Camera-type eye (tissue), 1 donor: ENCODE measurements at places on chromosomes 7 and 10. TPM values are rescaled to one million over a fixed set of nuclear protein-coding genes. Genes with fewer than 3 reads are reported as not detected.

The TRIM74 gene
- total RNA-seq: not detected

The AQP1 gene
- 75.8 TPM for total RNA-seq

The C7orf33 gene
- 3.6 TPM for total RNA-seq

The SUN3 gene
- not detected for total RNA-seq

The PSMC2 gene
- 114 TPM for total RNA-seq

The CASD1 gene
- 95.9 TPM for total RNA-seq

The ING3 gene
- total RNA-seq: 41.7 TPM

The SLC16A9 gene
- 32.4 TPM for total RNA-seq

The ZNF655 gene
- total RNA-seq: 113 TPM

The SLC18A3 gene
- 1.3 TPM for total RNA-seq

The TBX20 gene
- total RNA-seq: 4.6 TPM

The ANKRD22 gene
- total RNA-seq: 0.44 TPM

The ZNF862 gene
- total RNA-seq: 19.2 TPM

The AKR1D1 gene
- total RNA-seq: not detected

The SPDYE11 gene
- total RNA-seq: not detected

The ANK3 gene
- 269 TPM for total RNA-seq

The ABCB8 gene
- total RNA-seq: 23.3 TPM

The PRPS1L1 gene
- total RNA-seq: not detected

The PRLHR gene
- not detected for total RNA-seq

The ERVW-1 gene
- not detected for total RNA-seq

The UBTD1 gene
- 5.5 TPM for total RNA-seq

The NPSR1 gene
- total RNA-seq: 0.99 TPM

The DDC gene
- total RNA-seq: 4.3 TPM

The ADCY1 gene
- total RNA-seq: 43.0 TPM

The LIPF gene
- total RNA-seq: not detected

The ENTPD7 gene
- total RNA-seq: 16.7 TPM

The DNAJB6 gene
- total RNA-seq: 145 TPM

The CDK13 gene
- 140 TPM for total RNA-seq

The FAM25C gene
- total RNA-seq: not detected

The HGF gene
- 10.9 TPM for total RNA-seq

The SPACDR gene
- total RNA-seq: not detected

The TMEM106B gene
- total RNA-seq: 105 TPM

The AUTS2 gene
- total RNA-seq: 147 TPM

The CAMK2B gene
- total RNA-seq: 39.1 TPM

The KCNK18 gene
- not detected for total RNA-seq

The CXCL12 gene
- 117 TPM for total RNA-seq

The LRRD1 gene
- total RNA-seq: 0.44 TPM

The ITIH2 gene
- 2.9 TPM for total RNA-seq

The CRYGN gene
- total RNA-seq: not detected

The IL6 gene
- not detected for total RNA-seq

The GPER1 gene
- 4.1 TPM for total RNA-seq

The TAS2R5 gene
- 8.6 TPM for total RNA-seq

The IKZF1 gene
- total RNA-seq: 4.4 TPM

The PIP gene
- not detected for total RNA-seq

The C7orf57 gene
- 0.22 TPM for total RNA-seq

The LRRC17 gene
- total RNA-seq: 46.9 TPM

The ZCWPW1 gene
- 2.9 TPM for total RNA-seq

The PNLIPRP3 gene
- total RNA-seq: not detected

The LRGUK gene
- total RNA-seq: 8.3 TPM

The UPK3B gene
- 0.99 TPM for total RNA-seq

The STAG3 gene
- 0.55 TPM for total RNA-seq

The RAMP3 gene
- total RNA-seq: 18.1 TPM

The ARHGAP19 gene
- 18.8 TPM for total RNA-seq

The LIPJ gene
- total RNA-seq: 0.22 TPM

The MOGAT3 gene
- total RNA-seq: not detected

The MTPN gene
- total RNA-seq: 138 TPM

The PDGFA gene
- total RNA-seq: 18.0 TPM

The HMX2 gene
- total RNA-seq: not detected

The ACTA2 gene
- 647 TPM for total RNA-seq

The FRMD4A gene
- total RNA-seq: 103 TPM
